Uterus (tissue), 4 donors: ENCODE measurements at places on chromosomes 6 and 20.

DNA sequence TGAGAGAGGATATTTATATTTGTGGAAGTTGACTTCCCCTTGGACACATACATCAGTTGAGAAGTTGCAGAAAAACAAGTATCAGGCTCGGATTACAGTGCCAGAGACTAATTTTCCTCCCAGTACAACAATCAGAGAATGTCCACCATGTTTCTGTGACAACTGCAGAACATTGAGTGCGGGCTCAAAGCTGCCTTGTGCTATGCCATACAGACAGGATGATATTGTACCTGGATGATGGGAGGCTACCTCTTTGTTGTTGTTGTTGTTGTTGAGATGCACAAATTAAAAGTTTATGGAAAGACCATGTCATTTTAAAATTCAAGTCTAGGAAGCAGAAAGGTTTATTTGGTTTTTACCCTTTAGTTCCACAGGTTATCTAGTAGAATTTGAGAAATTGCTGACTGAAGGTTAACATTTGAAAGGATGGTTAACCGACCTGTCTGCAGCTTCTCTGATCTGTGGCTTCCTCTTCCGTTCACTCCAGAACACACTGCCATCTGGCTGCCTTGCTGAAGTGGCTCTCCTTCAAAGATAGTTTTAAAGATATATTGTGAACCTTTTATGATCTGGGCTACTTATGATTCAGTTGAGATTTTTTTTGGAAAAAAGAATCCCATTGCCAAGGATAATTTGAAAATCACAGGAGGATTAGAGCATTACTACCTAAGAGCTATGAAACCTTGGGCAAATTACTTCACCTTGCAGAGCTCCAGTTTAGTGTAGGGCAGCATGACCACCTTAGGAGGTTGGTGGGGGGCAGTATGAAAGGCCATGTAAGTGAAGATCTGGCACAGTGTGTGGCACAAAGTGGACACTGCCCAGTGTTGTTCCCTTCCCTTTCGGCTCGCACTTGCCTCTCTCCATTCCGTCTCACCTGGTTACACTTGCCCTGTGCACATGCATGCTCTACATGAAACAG is 15.9 kb downstream of the TMEM200A start:
- no peak for DNase-seq

- peak; percentile 20 for DNase-seq
These were observed 1.3 kb downstream of the HIVEP2 start for GRCh38 chr6:142943711-142944123.

- peak; percentile 62 for DNase-seq
These were observed 577 bp upstream of the SLC24A3 start for GRCh38 chr20:19211661-19212468.

DNA sequence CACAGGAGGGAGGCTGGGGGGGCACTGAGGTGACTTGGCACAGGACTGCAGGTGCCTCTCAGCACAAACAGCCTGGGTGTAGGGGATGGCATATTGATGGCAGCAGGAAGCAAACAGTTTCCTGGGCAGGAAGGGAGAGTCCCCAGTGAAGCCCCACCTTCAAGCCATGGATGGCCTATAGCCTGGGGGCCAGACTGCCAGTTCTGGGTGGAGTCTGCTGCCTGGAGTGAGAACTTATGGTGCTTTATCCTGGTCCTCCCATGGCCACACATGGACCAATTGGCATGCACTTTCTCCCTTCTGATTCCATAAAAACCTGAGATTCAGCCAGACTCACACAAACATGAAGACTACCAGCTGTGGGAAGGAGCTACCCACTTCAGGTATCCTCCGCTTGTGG is 115.2 kb upstream of the NRN1 start:
- DNase-seq: no peak

GRCh38 chr6:100344761-100345160 is 120.0 kb downstream of the SIM1 start:
- DNase-seq: no peak
